ENCODE measurements at places on chromosomes 16 and 17.
A peak's percentile ranks its signal among the peaks of the same experiment; 100 is the strongest.

GRCh38 chr17:67493812-67494211 lies 116.7 kb downstream of the PITPNC1 start:
- no peak for DNase-seq

GRCh38 chr16:85209526-85210121 lies 97.4 kb upstream of the CIBAR2 start:
- DNase-seq = no peak

DNA sequence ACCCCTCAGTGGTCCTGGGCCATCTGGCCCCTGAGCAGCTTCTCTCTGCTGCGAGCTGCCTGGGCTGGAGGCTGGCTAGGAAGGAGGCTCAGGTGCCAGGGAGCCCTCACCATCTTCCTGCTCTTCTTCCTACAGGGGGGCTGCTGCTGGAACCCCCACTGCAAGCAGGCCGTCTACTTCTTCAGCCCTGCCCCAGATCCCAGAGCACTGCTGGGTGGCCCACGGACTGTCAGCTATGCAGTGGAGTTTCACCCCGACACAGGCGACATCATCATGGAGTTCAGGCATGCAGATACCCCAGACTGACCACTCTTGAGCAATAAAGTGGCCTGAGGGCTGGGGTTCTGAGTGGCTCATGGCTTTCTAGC lies 46.1 kb downstream of the PRMT7 start:
- DNase-seq = no peak

DNA sequence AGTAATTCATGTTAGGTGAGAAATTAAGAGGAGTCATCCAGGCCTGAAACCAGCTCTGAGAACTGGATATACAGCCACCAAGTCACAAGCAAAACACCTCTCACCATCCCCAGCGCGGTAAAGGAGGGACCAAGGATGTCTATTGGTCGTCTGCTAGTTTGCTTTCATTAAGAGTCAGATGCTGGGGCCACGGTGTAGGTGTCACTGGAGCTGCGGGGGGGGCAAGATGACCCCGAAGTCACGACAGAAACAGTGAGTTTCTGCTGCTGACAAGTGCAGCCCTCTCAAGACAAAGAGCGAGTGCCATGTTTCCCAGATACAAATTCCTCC lies 790 bp downstream of the NCBP3 start:
- DNase-seq = peak; percentile 49

GRCh38 chr16:86676254-86676670 lies 97.9 kb downstream of the FOXL1 start:
- no peak for DNase-seq

DNA sequence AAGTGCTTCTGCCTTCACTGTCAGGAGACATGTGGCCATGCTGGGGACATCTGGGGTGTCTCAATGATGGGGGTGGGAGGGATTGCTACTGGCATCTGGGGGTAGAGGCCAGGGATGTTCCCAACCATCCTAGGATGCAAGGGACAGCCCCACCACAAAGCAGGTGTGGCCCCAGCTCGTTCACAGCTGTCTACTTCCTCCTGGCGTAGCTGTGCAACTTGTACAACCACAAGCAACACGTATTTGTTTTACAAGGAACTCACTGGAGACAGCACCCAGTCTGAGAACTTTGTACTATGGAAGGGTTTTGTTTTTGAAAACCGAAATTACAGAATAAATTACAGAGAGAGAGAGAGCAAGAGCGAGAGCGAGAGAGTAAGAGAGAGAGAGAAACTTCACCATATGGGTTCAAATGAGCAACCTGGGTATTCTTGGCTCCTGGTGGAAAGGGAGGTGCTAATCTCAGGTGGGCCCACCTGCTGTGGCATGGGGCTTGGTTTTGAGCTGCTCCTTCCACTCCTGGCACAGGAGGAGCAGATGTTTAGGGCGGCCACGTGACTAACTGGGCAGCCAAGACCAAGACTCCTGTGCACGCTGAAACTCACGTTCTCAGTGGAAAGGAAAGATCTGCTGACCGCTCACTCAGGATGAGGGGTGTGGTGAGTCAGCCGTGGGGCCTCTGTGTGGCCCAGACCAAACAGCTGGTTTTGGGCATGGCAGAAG lies 17.5 kb upstream of the TNFRSF13B start:
- no peak for DNase-seq

All from stimulated activated naive CD8-positive, alpha-beta T cell treated with anti-CD3 and anti-CD28 coated beads, Interleukin-15, amount 100 ng/mL, for 72 hours (primary cell).